Mesenteric fat pad (tissue), 1 donor: ENCODE measurements at places on chromosomes 6 and 20. TPM values are rescaled to one million over a fixed set of nuclear protein-coding genes. Genes with fewer than 3 reads are reported as not detected.

The WFDC5 gene
- total RNA-seq, result not detected

DNA sequence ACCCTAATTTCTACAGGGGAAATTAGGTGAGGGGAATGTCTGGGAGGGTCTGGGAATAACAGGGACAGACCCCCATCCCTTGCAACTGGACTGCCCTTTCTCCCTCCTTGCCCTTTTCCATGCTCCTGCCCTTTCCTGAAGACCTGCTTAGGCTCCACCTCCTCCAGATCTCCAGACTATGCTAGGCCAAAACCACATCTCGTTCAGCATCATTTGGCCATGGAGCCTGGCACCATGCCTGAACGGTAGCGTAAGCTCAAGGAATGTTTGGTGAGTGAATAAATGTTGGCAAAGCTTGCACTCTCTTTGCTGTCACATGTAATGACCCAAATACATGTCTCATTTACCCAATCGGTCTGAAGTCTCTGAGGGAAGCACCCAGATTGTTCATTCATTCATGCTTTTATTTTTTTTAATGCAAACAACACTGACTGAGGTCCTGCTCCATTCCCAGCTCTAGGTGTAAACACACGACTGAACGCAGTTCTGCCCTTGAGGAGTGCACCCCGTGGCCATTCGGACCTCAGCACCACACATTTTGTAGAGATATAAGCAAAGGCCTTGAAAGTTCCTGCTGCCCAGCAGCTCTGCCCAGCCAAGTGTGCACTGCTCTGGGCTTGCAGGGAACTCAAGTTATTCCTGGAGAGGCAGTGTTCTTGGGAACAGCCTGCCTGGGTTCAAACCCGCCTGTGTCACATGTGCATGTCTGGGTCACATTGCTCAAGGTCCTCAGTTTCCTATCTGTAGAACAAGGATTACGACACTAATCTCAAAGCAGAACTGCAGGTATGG is 1.1 kb upstream of the GRM4 start:
- no peak for DNase-seq

GRCh38 chr6:26249957-26250697 is 114.9 kb upstream of the BTN3A2 start:
- DNase-seq, result no peak

DNA sequence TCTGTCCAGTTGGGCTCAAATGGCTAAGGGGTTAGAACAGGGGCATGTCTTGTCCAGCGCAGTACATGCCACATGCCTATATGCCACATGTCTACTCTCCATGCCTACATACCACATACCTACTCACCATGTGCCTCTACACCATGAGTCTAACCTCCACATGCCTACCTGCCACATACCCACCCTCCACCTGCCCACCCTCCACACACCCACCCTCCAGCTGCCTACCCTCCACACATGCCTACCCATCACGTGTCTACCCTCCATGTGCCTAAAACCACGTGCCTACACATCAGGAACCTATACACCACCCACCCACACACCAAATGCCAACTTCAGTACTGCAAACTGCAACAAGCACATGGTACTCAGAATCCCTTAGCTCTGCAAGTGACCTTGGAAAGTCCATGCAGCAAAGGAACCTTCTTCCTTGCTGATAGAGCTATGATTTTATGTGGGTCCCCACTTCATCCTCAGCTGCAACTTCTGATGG is 113.0 kb upstream of the CST7 start:
- DNase-seq, result no peak

The PRPH2 gene
- 1.4 TPM for total RNA-seq

The HLA-DQA2 gene
- 1.5 TPM for total RNA-seq

The HRH3 gene
- not detected for total RNA-seq

DNA sequence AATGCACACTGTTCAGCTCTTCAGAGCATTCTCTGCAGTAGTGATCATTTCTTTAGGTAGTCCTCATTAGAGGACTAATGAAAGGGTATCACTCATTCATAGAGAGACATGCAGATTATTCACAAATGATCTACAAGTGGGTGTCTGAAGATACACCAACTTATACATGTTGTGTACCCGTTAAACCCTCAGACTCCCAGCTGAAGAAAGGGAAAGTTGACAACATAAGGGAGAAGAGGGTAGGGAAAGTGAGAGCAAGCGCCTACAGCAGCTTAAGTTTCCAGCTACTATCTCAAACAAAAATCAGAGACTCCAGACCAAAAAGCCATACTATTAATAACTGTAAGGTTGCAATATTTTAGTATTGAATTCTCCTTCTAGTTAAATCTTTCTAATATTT is 37.1 kb downstream of the FAXC start:
- no peak for DNase-seq

GRCh38 chr20:10925767-10926166 is 252.0 kb upstream of the JAG1 start:
- no peak for DNase-seq
